ENCODE measurements at places on chromosomes 2 and 18.

GRCh38 chr2:150043172-150043500 lies 444.3 kb downstream of the RND3 start:
- DNase-seq: no peak

DNA sequence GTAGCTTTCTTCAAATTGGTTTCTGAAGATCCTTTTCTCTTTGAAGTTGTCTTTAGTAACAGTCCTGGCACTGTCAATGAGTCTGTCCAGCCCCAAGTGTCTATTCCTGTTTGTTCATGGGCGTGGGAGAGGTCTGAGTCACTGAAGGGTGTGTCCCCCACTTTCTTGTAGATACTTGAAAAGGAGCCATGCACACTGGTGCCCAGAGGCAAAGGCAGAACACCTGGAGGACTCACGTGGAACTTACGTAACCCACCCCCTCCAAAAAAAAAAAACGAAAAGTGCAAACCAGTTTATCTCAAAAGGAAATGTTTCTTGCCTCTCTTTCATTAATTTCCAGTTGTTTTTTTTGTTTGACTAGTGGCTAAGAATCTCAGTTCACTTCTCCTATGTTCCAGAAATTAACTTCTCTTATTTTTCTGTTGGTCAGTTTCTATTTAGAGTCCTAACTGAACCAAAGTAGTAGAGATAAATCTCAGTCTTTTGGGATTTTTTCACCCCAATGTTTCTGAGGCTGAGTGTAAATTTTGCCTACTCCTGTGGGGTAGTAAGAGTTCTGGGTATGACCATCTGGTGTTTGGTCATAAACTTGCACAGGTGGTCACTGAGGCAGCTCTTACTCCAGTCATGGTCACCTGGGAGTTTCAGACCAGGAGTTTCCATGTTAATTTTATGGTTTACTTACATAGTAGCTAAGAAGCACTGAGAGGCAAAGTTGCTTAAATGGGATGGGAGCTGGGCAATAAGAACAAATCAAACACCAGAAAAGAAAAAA lies 54.9 kb downstream of the DSC3 start:
- DNase-seq: no peak

DNA sequence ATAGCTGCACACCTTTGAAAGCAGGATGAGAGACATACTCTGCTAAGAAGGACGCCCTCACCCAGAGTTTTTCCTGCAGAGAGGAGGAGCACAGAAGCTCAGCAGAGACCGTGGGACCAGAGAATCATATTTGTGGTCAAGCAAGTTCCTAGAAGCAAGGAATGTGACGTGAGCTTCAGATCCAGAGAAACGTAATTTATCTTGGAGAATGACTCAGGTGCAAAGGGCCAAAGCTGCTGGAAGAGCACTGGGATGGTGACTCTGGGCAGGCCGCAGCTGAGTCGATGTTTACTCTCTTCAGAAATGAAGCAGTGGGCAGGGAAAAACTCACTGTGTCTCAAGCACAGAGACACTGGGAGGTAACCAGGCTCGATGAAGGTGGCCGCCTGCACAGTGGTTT lies 50.1 kb upstream of the IGFBP2 start:
- DNase-seq: no peak

DNA sequence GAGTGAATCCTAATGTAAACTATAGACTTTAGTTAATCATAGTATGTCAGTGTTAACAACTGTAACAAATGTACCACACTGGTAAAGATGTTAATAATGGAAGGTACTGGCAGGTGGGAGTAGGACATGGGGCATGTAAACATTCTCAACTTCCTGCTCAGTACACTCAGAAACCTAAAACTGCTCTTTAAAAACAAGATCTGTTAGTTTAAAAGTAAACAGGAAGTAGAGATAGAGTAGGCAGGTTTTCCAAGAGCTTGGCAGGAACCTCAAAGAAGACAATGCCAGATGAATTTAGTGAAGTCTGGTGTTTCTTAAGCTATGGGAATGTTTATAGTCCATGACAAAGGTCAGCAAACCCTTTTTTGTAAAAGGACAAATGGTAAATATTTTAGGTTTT lies 46.6 kb downstream of the CCDC138 start:
- no peak for DNase-seq

- no peak for DNase-seq
Observed at GRCh38 chr2:187125318-187125717, 276.3 kb upstream of the ZSWIM2 start.

DNA sequence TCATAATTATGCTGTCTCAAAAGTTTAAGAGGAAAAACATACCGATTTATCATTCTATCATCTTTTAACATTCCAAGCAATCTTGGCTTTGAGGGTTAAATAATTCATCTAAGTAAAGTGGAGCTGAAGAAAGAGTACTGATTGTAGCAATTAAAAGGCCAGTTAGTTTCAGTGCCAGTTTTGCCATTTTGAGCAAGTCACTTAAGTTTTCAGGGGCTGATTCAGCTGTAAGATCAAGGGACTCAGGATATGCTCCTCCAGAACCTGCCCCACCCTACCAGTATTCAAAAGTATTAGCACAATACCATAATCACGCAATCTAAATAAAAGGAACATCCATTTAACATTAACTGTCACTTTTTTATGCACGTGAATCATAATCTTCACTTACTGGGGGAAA lies 1.9 kb downstream of the SS18 start:
- DNase-seq: no peak

GRCh38 chr2:230043461-230043860 lies 25.3 kb downstream of the SLC16A14 start:
- no peak for DNase-seq

DNA sequence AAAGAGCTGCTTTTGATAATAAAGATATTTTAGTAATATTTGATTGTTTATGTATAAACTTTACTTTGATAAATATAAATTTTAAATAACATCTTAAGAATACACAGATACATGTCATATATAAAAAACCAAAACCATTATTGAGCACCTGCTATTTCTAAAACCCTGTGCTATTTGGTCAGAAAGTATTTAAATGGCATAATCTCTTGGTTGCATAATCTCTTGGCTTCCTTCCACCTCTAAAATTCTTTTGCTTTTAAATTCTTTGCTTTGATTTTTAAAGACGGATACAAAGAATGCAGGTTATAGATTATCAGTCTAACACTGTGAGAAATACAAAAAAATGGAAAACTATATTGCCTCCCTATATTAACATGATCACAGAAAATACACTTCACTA lies 36.9 kb downstream of the ACMSD start:
- DNase-seq: no peak

DNA sequence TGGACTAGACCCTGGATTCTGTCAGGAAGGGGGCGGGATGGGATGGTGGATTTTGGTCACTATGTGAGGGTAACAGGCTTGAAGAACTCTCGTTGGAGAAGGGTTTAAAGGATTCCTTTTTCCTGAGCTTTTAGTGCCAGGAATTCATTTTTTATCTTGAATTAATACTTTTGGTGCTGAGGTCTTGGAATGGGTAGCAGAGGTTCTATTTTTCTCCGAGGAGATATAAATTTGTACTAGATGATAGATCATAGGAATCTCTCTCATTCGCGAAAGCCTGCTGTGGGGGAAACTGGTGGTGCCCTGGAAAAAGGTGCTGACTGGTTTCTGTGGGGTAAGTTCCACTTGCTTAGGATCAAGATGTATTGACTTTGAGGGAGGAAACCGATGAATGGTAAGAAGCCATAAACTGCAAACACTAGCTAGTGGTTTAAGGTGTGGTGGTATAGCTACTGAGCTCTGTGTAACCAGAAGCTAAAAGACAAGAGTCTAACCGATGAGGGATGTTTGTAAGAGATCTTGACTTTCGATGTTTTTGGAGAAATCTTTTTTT lies 706 bp downstream of the AGPS start:
- no peak for DNase-seq

DNA sequence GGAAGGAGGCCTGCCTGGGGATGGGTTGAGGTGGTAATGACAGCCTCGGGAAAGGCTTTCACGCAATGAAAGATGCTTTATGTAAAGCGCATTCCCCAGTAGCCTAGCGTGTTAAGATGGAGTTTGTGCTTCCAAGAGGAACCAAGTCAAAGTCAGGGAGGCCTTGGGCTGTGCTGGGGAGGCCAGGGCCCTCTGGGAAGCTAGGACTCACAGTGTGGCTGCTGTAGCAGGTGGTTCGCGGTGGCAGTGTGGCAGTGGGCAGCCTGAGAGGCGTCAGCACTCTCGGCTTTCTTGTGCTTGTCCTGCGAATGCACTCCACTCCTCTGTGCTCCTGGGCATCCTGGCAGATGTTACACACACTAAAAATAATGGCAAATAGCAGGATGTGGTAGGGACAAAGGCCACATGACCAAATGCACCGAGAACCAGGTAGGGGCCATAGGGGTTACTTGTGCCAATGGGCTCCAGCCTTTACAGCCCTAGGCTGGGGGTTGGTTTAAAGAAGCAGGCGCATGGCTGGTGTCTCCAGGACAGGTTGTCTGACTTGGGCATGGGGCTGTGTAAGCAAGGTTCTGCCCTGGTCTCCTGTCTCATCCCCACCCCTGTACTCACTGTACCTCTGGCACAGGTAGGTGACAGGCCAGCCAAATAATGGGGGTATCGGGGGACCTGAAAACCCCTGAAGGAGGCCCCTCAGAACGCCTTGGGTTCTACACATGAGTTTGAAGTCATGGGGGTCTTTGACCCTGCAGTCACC lies 154.4 kb upstream of the TWIST2 start:
- no peak for DNase-seq
